ENCODE measurements at places on chromosomes 16 and 17. TPM values are rescaled to one million over a fixed set of nuclear protein-coding genes. Genes with fewer than 3 reads are reported as not detected.
A peak's percentile ranks its signal among the peaks of the same experiment; 100 is the strongest.

- no peak for DNase-seq
Observed at GRCh38 chr17:17398943-17399926, 77.6 kb upstream of the MED9 start.

- no peak for DNase-seq
Observed at GRCh38 chr16:89444728-89445127, 45.6 kb downstream of the ANKRD11 start.

- DNase-seq, result no peak
Observed at GRCh38 chr16:50580180-50580798, 32.1 kb downstream of the NKD1 start.

DNA sequence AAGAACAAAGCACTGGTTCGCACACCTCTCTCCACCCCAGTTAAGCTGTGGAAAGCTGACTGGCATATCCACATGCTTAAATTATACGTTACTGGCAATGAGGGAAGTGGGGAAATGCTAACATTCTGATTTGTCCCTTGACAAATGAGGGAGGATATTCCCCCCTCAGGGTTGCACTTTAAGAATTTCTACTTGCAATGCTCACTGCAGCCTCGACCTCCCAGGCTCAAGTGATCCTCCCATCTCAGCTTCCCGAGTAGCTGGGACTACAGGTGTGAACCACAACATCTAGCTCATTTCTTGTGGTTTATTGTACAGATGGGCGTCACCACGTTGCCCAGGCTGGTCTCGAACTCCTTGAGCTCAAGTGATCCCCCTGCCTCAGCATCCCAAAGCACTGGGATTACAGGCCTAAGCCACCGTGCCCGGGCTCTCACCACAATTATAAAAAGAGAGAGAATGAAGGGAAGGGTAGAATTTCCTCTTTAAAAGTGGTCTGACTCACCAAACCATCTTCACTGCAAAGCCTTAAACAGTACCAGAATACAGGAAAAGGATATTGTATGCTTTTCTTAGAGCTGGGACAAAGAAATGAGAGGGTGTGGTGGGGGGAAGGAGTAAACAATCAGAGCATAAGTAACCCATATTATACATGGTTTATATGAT, 38.9 kb downstream of the KANSL1 start:
- DNase-seq, result no peak

DNA sequence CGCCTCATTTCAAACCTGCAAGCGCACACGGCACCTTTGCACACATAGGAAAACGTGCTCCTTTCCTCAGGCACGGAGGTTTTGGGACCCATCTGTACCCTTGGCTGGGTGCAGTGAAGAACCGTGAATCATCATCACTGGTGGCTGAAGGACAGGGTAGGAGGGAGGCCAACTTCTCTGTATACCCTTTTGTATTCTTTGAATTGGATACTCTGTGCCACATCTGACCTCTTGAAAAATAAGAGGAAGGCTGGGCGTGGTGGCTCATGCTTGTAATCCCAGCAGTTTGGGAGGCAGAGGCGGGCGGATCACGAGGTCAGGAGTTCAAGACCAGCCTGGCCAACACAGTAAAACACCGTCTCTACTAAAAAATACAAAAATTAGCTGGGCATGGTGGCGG, 11.7 kb downstream of the GPRC5B start:
- DNase-seq, result no peak

GRCh38 chr16:81094771-81095251, 1.4 kb downstream of the GCSH start:
- DNase-seq, result peak; percentile 9

DNA sequence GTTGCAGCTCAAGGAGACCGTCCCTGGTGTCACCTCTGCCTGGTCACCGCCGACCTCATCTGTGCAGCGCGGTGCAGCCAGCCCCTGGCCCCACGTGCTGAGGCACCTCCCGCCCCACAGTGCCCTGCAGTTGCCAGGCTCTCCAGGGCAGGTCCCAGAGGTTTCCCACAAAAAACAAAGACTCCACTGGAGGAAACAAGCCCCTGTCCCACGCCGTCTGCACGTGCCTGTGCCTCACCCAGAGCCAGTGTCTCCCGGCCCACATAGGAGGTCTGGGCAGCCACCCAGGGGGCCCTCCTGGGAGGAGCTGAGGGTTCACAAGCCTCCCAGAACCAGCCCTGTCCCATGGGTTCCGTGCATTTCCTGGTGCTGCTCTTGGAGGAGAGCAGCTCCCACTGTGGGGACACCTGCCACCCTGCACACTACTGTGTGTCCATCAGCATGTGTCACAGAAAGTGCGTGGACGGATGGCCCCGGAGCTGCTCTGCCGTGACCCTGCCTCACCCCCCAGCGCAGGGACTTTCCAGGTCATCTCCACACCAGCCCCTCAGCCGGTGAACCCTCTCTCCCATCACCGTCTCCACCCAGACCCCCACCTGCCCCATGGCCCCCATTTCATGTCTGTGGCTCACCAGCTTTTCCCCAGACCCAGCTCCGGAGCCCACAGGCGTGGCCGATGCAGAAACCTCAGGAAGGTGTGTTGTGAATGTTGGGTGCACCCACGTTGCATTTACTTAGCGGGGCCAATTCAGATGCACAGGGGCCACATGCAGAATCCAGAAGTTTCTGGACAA, 17.0 kb upstream of the CDH15 start:
- no peak for DNase-seq

DNA sequence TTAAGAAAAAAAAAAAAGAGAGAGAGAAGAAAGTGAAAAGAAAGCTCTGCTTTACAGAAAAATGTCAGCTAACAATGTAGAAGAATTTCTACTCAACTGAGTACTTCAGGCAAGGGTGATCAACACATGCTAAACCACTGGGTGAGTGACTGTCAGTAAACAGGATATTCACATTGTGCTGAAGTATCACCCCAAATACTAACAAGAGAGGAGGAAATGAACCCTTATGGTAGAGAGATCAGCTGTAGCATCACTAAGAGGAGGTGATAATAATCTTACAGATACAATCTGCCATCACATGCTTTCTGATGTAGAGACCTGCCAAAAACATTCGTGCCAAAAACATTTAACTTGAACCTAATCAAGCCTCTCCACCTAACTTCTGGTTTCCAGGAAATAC, 30.7 kb upstream of the ICAM2 start:
- DNase-seq, result no peak

The HSD17B2 gene
- total RNA-seq, result 3.9 TPM

The DNAH2 gene
- not detected for total RNA-seq

The DECR2 gene
- total RNA-seq, result 13.7 TPM
